ENCODE measurements at places on chromosomes 2 and 18.

- no peak for DNase-seq
Measured at GRCh38 chr2:35495182-35495581, 860.4 kb upstream of the CRIM1 start.

GRCh38 chr2:155633887-155634570 lies 698.5 kb downstream of the NR4A2 start:
- DNase-seq: no peak

GRCh38 chr2:226023383-226023782 lies 623.9 kb downstream of the NYAP2 start:
- DNase-seq: no peak

DNA sequence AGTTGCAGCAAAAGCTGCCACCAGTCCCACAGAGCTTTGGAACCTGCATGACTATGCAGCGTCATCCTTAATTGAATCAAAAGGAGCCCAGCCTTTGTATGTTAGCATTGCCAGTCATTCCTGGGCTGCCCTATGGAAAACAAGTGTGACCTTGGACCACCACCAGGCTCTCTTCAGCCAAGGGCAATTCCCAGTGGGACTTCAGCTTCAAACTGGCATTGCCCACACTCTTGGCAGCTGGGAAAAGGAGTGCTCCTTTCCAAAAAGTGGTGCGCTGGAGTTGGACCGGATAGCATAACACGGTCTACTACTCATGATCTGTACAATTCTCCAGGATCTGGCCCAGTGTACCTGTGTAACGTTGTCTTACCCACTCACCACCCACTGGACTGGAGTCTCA lies 259.5 kb downstream of the MREG start:
- DNase-seq: no peak

DNA sequence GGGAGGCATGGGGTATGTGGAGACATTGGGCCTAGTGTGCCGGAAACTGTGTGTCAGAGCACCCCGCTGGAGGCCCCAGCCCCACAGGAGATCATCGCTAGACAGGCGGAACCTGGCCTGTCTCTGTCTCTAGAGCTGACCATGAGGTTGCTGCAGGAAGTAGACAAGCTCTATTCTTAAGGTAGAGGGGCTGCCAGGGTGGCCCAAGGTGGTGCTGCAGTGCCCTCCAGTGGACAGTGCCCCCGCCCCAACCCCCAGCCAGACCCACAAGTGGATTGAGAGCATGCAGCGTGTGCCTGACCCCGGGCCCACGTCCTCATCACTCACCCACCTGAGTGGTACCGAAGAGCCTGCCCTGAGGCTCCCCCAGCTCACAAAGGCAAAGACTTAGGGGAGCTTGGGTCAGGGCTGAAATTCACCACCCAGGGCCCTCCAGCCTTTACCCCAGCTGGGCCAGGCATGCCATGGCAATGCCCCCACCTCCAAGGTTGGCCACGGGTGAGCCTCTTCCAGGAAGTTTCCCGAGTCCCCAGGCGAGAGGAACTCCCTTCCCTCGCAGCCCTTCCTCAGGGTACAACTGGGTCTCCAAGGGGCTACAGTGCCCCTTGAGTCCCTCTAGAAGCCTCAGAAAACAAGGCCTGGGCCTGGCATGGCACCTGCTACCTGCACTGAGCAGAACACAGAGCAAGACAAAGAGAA lies 155.0 kb downstream of the TTC32 start:
- peak; percentile 8 for DNase-seq

DNA sequence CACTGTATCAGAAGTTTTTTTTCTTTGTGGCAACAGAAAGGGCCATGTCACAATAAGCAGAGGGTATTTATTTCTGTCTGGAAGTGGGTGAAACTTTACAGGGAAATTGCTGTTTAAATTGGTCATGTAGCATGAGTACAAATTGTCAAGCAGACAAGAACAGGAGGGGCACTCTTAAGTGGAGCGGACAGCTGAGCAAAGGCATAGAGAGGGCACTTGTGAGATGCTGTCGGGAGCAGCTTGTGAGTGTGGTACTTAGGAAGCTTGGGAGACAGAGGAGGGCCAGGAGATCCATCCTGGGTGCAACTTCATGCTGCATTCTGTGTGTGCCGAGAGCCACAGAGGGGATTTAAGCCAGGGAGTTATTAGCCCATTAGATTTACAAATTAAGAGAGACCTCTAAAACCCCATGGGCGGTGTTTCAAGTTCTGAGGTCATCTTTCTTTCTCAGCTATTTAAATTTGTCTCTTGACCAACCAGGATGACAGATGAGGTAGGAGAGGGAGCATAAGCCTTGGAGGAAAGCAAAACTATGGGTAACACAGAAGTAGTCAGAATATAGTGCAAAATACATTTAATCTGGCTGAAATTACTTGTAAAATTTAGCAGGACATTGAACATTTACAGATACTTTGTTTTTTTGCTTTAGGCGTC lies 30.4 kb downstream of the INPP4A start:
- DNase-seq: no peak

DNA sequence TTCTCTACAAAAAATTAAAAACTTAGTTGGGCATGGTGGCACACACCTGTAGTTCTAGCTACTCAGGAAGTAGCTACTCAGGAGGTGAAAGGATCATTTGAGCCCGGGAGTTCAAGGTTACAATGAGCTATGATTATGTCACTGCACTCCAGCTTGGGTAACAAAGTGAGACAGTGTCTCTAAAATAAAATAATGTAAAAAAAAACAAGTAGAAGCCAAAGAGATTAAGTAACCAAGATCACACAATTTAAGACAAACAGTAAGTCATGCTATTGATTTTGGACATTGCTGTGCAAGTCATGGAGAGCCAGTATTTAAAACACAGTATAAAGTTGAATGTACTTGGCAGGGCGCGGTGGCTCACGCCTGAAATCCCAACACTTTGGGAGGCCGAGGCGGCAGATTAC lies 20.5 kb downstream of the ITSN2 start:
- DNase-seq: no peak

DNA sequence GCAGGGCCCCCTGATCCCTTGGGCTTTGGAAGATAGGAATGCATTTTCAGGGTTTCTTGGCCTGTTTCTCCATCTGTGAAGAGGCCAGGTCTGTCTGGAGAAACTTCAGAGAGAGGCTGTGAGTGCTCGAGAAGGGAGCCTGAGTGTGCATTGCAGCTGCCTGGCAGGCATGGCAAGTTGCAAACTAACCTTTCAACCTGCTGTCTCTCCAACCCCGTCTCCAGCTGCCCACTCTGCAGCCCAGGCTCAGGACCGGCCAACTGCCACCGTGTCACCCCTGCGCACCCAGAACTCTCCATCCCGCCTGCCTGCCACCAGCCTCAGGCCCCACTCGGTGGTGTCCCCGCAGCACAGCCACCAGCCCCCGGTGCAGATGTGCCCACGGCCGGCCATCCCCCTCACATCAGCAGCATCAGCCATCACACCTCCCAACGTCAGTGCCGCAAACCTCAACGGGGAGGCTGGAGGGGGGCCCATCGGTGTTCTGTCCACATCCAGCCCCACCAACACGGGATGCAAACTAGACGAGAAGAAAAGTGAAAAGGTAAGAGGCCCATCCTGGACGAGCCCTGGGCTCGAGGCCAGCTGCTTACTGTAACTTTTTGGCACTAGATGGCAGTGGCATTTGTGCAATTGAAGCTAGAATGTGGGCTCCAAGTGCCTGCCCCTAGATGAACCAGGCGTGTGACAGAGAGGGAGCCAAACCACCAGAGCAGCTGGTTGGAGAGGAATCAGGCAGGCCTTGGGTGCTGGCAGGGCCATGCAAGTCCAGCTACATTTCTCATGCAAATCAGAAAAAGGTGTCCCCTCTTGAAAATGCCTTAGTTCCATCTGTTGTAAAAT lies 164.6 kb downstream of the SEPTIN10 start:
- no peak for DNase-seq

DNA sequence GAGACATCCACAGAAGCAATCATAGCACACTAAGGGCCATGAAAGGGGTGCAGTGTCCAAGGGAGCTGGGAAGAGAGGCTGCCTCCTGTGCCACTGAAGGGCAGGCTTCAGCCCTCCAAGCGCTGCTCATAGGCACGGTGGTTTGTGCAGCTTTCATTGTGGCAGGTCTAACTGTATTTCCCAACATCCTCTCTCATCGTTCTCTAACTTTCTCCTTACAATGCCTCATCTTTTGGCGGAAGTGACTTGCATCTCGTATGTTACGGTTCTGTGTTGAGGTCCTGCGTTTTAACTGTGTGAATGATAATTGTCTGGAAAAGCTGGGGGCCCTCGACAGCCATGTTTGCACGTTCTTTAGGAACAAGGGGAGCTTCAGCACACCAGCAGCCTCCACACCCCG lies 213.9 kb downstream of the GBX2 start:
- DNase-seq: no peak

- DNase-seq: no peak
Measured at GRCh38 chr18:30359521-30359920, 683.0 kb downstream of the DSC3 start.

GRCh38 chr18:245282-245847 lies 22.5 kb downstream of the THOC1 start:
- DNase-seq: no peak

DNA sequence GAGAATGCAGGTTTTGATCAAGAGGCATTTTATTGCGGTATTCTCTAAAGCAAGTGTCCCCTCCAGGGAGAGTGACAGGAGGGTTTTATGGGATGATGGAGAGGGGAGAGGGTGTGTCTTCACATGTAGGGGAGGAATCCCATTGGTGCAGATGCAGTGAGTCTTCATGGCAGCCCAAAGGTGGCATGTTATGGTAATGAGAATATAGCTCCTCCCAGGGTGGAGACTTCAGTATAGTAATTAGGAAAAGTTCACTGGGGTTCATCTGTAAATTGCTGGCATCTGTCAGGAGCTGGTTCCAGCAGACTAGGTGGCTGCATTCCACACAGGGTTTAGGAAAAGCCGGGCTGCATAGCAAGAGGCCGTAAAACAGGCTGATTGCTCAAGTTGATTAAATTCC lies 230.7 kb upstream of the CCDC68 start:
- DNase-seq: no peak

- DNase-seq: peak; percentile 68
Measured at GRCh38 chr2:44616667-44617155, 255.0 kb downstream of the CAMKMT start.

GRCh38 chr18:36757081-36757480 lies 71.7 kb downstream of the TPGS2 start:
- no peak for DNase-seq

DNA sequence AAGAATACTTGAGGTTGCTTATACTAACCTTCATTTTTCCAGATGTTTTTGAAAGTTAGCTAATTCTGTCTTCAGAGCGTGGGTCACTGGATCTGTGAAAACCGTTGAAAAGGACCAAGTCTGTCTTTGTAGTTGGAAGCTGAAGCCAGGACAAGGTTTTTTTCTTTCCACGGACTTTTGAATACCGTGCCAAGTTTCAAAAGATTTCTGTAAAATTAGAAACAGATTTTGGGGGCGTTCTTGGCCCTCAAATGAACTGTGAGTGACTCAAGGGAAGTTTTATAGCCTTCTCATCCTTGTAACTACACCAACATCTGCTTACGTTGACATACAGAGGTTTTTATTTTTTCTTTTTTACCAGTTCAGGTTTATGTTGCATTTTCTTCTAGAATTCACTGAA lies at the start of gene FAP:
Gene FAP (minus strand): TSS at position 152 of the 400 bp plus-strand sequence. CDS start 118 bp downstream, at position 34.
- no peak for DNase-seq

DNA sequence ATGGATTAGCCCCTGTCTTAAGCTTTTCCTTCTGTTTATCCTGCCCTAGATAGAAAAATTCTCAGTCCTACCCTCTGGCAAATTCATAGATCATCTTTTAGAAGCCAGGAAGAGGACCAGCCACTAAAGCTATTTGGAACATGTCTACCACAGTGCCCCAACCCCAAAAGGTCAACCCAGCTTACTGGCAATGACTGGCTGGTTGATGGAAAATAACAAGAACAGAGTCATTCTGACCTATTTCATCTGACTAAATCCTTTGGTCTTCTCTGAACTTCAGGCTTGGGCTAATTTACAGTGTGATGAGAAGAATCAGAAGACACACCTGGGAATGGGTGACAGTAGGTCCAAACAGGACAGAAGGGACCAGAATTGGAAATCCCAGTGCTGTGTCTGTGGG lies 227.3 kb upstream of the CCDC68 start:
- DNase-seq: no peak

DNA sequence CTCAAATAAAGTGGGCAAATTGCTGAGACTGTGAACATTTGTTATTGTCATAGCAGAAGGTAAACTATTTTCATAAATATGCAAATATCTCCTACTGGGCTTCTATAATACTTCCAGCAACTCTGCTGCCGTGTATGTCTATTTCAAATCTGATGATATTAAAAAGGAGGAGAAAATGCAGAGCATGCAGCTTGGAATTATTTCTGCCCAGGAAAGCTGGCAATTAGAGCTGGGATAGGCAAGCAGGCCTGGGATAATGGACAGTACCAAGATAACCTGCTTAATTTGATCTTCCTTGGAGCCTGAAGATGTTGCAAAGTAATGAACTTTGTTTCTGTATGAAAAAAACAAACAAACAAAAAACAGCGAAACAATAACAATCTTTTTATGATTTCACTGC lies 72.8 kb downstream of the HNMT start:
- DNase-seq: no peak

- no peak for DNase-seq
Measured at GRCh38 chr2:41872646-41873045, 175.2 kb upstream of the PKDCC start.

DNA sequence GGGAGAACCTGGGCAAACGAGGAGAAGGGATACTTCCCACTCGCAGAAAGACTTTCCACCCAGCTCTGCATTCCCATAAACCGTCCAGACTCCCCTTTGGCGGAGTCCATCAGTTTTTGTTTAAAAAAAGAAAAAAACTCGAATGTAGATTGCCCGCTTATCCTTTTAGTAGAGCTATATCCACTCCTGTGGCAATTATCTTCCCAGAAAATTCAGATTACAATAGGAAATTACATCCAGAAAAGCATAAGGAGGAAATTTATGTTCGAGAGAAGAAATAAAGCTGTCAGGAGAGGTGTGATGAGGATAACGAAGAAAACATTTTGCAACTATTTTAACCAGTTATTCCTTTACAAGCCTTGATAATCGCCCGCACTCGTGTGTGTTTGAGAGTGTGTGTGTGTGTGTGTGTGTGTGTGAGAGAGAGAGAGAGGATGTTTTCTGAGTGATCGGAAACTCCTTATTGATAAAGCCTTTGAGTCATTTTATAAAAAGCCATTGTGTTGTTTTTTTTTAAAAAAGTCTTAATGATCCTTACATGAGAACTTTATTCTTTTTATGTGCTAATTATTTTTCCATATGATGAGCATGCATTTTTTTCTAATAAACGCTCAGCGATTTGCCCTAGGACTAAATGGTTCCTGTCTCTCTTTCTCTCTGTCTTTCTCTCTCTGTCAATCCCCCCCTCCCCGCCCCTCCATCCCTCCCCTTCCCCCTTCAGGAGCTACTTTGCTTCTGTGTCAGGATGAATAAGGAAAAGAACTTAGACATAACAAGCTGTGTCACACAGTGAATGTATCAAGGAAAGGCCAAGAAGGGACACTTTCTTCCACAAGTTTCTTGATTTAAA lies 1.1 kb upstream of the PPP3R1 start:
- DNase-seq: peak; percentile 60

DNA sequence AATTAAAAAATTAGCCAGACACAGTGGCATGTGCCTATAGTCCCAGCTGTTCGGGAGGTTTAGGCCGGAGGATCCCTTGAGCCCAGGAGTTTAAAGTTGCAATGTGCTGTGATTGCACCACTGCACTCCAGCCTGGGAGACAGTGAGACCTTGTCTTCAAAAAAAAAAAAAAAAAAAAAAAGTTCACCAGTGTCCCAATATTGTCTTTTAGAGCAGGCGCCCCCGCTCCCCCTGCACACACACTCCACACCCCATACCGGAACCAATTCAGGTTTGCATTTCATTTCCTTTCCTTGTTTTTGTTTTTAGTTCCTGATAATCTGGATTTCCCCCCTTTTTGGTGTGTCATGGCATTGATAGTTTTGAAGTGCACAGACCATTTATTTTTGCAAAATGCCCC lies 10.4 kb downstream of the TMEM87B start:
- DNase-seq: no peak

- DNase-seq: no peak
Measured at GRCh38 chr2:190405070-190405469, 3.1 kb upstream of the MFSD6 start.
